ENCODE measurements at places on chromosomes 1 and 21.

- no peak for DNase-seq
These were observed 2.1 kb downstream of the LEPR start for GRCh38 chr1:65422241-65423203.

GRCh38 chr21:32062591-32063227 is 189.9 kb downstream of the HUNK start:
- no peak for DNase-seq

GRCh38 chr1:17588048-17588871 is 48.8 kb downstream of the ARHGEF10L start:
- no peak for DNase-seq

DNA sequence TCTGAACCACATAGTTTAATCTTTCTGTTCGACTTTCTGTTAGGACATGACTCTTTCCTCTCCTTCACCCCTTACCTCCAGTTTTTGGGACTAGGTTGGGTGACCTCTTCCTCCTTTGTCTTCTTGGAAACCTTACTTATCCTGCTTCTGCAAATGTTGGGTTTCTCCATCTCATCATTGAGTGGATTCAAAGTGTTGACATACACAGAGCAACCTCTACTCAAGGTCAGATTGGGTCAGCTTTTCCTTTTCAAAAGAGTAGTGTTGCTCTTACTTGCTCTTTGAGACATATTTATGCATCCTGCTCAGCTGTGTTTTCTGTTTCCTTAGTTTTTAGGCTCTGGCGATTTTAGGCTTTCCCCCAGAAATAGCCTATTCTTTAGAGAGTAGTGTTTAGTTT is 3.7 kb downstream of the CAMTA1 start:
- DNase-seq = no peak

DNA sequence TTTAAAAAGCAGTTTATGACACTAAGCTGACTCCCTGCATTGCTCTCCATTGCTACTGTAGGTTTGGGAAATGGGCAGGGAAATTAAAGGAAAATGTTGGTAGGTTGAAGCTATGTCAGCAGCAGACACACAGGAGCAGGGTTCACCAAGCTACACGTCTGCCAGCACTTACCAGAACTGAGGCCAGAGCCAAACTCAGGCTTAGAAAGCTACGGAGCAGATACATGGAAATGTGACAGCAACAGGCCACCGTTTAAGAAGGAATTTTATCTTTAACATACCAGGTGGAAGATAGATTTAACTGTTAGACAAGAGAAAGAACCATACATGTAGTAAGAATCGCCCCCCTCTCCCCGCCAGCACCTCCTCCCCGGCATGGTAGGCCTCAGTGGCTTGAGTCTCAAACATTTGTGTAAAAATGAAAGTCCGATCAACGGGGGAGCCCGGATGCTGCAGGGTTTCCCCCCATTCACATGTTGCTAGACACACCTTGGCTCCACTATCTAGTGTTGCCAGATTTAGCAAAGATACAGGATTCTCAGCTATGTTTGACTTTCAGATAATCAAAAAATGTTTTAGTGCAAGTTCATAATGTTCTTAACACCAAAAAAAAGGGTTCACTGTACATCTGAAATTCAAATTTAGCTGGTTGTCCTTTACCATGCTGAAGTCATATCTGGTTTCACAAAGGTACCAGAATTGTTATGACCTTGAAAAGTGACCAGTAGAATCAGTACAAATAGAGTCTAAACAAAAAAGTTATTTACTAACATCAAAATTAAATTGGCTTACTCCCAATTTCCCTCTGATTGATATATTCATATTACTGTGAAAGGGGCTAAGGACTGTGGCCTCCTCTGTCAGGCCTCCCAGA is 6.7 kb downstream of the OR2T11 start:
- DNase-seq = no peak

- DNase-seq = no peak
These were observed 827 bp downstream of the FMN2 start for GRCh38 chr1:240092301-240093119.

- no peak for DNase-seq
These were observed 56.9 kb downstream of the LDLRAD2 start for GRCh38 chr1:21868941-21869454.

GRCh38 chr1:4084048-4084431 is 184.0 kb upstream of the C1orf174 start:
- no peak for DNase-seq
